ENCODE measurements at places on chromosomes 1 and 21. TPM values are rescaled to one million over a fixed set of nuclear protein-coding genes. Genes with fewer than 3 reads are reported as not detected.

DNA sequence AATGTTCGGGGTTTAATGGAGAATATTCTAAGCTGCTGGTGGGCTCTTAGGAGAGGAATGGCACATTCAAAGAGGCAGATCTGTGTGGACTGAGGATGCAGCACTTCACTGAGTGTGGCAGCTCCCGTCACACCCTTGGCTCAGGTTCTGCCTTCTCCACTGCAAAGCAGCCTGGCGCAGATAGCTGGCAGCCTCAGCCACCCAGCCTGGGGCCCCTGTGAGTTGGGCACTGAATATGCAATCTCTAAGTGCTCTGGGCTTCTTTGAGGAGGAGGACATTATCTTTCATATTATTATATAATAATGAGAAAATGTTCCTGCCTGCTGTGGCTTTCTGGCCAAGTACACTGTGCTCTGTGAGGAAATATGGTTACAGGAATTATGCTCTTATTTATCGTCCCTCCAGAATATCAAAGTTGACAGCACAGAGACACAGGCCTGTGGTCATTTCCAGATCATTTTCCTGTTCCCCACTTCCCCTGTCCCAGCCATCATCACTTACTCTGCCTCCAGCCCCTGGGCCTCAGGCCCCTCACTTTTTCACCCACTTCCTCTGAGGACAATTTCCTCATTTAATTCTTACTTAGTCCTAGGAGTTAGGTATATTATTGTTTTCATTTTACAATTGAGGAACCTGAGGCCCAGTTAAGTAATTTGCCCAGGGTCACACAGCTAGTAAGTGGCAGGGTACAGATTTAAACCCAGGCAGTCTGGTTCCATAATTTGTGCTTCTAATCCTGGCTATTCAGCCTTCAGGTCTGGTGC, 53.6 kb downstream of the MAB21L3 start:
- DNase-seq = no peak

DNA sequence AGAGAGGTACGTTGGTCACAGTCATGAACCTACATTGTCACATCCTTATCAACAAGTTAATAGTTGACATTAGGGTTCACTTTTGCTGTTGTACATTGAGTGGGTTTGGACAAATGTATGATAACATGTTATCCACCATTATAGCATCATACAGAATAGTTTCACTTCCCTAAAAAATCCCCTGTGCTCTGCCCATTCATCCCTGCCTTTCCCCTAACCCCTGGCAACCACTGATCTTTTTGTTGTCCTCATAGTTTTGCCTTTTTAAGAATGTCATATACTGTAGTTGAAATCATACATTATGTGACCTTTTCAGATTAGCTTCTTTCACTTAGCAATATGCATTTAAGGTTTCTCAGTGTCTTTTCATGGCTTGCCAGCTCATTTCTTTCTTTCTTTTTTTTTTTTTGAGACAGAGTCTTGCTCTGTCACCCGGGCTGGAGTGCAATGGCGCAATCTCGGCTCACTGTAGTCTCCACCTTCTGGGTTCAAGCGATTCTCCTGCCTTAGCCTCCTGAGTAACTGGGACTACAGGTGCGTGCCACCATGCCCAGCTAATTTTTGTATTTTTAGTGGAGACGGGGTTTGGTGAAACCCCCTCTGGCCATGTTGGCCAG, 50.6 kb downstream of the UCK2 start:
- no peak for DNase-seq

- DNase-seq = no peak
These were observed 245.8 kb downstream of the PLA2G4A start for GRCh38 chr1:187074445-187075048.

GRCh38 chr21:39633770-39634181, 21.0 kb downstream of the B3GALT5 start:
- no peak for DNase-seq

DNA sequence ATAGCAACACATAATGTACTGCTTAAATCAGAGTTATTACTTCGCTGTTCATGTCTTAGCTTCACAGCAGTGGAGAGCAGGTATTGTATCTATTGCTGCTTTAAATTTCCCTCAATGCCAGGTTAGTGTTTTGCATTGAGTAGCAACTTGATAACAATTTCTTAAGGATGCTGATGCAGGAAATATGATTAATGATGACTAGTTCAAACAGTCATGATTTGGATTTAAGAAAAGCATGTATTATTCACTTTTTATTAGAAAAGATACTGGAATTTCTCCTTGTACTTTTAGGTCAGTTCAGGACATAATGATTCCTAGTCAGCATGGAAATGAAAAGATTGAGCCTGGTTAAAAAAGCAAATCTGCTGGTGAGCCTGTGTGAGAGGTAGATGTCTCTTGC, 67.2 kb upstream of the ARHGAP29 start:
- DNase-seq = no peak

DNA sequence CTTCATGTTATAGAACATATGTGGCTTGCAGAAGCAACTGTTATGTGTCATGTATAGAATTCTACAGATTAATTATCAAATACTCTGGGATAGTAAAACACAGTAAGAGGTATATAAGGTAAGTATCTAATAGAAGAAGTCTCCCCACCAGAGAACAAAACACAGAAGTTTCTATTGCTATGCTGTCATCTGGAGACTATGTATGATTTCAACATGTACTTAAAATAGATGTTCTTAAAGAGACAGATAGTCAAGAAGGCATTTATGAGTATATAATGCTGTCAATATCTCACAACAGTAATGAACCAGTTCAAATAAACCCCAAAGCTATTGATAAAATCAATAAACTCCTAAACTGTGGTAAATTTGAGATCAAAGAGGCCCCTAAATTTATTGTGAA, 8.1 kb upstream of the ADCY10 start:
- DNase-seq = no peak

DNA sequence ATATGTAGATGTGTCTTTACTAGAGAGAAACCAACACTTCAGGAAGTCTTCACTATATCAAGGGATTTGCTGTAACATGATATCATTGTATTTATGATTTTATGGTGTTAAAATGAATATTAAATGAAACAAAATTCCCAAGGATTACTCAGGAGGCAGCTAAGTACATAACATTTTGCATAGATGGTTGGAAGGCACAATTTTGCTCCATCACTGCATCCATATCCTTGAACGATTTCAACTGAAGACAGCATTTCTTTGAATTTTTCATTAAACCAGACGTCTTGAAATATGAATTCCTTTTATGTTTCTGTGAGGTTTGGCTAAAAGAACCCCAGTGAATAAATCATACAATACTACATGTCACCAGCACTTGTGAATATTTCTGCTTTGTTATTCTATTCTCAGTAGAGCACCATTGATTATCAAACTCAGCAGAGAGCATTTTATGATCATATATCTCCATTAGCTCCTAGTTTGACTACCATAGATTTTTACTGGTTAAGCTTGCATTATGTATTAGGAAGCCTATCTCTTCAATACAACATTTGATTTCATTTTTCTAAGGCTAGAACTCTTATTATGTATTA, 37.3 kb downstream of the SPATA17 start:
- DNase-seq = no peak

DNA sequence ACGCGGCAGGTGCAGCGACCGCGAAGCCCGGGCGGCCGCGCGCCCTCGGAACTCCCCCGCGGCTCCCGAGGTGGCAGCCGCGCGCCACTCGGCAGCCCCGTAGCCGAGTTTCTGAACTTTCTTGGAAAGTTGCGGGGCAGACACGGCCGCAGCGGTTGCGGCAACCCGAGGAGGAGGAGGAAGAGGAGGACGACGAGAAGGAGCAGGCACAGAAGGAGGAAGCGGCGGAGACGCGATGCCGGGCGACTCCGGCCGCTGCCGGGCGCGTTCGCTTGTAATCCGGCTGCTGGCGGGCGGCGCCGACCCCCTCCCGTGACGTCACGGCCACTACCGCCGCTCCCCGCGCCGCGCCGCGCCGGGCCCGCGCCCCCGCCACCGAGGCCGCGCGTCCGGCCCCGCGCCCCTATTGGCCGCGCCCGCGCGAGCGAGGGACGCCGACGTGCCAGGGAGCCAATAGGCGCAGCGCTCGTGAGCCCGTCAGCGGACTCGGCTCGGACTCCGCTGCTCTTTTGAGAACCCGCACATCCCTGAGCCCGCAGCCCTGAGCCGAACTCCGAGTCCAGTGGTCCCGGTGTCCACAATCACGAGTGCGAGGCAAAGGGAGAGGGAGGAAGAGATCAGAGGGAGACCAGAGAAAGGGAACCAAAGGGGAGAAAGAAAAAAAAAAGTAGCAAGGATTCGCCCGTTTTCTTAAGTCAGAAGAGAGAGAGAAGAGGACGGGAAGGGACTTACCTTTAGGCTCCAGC, 736 bp upstream of the BARHL2 start:
- DNase-seq = no peak

DNA sequence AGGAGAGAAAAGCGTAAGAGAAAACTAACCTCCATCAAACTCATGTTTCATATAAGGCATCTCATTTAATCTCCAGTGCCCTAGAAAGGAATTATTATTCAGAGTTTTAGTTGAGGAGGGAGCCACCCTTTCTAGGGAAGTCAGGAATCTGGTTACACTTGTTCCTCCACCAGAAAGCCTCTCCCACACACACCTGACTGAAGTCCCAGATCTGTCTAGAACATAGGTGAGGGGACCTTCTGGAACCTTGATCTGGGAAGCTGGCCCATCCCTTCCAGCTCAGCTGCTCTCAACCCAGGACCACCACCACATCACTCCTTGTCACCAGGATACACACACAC, 1.9 kb upstream of the DENND2D start:
- no peak for DNase-seq

DNA sequence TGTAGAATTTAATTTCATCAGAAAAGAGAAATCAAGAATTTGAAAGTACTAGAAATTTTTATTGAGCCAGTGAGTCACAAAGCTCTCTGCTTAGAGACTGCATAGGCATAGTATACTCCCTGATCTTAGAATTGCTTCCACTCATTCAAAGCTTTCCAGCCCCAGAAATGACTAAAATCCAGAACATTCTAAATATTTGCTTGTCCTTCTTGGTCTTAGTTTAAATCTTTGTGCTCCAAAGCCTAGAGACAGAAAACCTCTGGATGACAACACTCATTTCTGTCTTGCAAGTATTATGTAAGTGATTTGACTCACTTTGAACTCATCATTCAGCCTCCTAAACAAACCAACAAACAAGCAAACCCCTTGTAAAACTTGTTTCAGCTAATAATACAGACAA, 74.2 kb downstream of the PTPRC start:
- no peak for DNase-seq

GRCh38 chr1:30450148-30450817, 273.1 kb downstream of the MATN1 start:
- no peak for DNase-seq

DNA sequence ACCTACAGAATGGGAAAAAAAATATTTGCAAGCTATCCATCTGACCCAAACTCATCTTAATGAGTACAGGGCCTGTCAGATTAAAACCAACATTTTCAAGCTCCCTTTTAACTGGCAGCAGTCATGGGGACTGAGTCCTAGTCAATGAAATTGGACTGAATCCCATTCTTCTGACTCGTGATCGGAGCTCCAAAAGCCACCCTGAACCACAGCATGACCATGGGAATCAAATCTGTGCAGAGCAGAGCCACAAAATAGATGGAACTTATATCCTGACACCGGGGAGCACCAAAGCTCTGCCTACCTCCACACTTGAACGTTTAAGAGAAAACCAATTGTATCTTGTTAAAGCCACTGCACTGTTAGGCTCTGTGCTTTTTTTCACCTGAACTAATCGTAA, 5.0 kb upstream of the RWDD3 start:
- no peak for DNase-seq

The RIPPLY3 gene
- 2.4 TPM for polyA plus RNA-seq

The ATP1A4 gene
- polyA plus RNA-seq = 0.80 TPM

The BARHL2 gene
- polyA plus RNA-seq = not detected
